ENCODE measurements at places on chromosomes 5 and 9.

DNA sequence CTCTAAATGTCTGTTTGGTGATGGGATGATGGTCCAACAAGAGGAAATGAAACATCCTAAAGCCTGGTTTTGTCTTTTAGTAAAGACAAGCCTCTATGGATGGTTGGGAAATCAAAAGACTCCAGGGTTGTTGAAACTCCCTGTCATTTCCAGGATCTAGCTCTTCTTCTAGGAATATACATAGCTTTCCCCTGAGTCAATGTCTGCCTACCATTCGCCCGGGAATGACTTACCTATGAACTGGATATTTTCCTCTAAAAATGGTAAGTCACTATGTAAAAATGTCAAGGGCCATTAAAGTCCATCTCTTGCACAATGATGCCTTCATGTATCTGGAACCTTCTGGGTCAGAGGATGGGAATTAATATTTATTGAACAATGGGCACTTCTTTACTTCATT, 11.1 kb upstream of the KIF12 start:
- no peak for DNase-seq

DNA sequence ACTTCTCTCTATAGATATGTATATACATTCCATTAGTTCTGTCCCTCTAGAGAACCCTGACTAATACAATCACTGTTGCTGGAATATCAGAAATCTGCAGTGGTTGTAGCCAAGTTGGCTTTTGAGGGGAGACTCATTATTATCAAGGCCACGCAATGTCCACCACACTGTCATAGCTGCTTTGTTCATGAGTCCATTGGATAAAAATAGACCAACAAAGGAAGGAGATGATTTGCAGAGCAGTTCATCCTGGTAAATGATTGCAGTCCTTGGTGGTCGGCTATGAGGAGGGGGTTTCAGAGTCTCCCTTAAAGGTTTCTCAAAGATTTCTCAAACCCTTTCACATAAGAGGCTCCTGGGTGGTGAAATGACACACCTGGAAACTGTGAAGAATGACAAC, 192.8 kb upstream of the ANKH start:
- DNase-seq, result no peak

DNA sequence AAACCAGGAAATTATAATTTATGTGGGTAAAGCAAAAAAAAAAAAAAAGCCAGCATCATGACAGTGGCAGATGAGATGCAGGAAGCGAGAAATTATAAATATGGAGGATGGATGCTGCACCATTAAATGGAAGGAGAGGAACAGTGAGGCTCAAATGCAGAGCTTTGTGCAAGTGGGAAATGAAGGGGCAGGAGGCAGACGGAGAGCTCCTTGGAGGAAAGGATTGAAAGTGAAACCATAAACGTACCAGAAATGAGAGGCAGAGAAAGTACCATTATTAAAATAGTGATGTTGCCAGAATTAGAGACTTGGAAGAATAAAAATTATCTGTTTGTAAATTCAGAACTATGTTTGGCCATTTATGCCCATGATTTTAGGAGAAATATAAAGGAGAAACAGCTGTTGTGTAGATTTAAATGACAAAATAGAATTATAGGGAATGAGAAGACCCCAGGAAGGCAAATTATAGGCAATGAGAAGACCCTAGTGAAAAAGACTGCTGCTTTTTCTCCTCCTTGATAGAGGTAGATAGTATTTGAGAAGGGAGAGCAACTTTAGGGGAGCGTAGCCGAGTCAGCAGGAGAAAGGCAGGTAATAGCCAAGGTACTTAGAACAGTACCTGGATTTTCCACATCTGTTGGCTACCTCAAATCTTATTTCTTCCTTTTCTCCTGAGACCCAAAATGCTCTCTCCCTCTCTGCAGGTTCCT, 341.0 kb upstream of the CD180 start:
- DNase-seq, result no peak

DNA sequence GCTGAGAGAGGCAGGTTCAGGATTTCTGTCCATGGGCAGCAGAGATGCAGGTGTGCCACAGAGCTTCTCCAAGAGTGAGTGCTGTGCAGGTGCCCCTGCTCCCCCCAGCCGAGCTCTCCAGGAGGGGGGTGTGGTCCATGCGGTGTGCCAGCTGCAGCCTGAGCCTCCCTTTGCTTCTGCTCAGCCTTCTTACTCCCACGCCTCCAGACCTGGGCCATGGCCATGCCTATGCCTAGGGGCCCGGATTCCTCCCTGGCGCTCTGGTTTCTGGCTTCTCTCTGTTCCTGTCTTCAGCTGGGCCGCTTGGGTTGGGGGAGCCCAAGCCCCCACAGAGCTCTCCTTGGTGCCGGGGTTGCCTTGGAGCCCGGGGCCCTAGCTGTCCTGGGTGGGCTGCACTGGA, 133.3 kb downstream of the CACNA1B start:
- DNase-seq, result no peak

DNA sequence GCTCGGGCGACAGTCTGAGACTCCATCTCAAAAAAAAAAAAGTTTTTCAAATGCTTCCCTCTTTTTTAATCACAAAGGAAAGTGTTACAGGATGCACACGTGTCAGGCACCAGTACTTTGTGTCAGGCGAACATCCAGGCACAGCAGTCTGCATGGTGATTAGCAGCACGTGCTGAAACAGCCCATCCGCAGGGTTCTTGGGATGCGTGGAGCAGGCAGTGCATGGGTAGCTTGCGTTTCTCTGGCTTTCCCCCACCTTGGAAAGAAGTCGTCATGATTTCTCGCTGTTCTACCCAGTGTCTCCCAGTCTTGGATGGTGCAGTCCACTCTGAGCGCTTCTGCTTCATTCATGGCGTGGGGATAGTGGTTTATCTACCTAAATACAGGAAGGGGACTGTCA, 35.4 kb downstream of the GPR107 start:
- DNase-seq, result no peak

DNA sequence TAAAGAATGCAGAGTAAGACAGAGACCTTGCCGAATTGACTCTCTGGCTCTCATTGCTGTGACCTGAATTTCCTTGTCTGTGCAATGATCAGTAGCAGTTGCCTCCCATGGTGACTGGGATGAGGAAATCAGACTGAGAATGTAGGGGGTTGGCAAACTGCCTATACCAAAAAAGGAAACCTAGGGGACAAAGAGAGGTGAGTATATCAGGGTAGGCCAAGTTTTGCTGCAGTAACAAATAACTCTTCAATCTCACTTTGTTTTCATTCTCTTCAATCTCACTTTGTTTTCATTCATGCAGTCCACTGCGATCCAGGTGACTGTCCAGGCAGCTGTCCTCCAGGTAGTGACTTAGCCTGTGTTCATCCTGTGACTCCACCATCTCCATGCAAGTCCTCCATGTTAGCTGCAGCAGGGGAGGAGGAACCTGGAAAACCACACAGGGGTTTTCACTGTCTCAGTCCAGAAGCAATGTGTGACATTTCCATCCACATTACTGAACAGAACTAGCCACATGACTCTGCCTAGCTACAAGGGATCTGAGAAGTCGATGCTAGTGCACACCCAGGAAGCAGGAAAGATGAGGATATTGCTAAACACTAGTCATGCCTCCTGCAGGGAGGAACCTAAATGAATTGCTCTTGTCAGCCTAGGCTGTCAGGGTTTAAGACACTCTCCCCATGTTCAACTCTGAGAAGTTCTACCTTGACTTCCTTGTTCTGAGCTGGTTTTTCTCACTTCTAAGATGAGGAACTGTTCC, 26.0 kb downstream of the TMEM174 start:
- DNase-seq, result no peak

GRCh38 chr9:22623236-22623635, 176.6 kb downstream of the DMRTA1 start:
- DNase-seq, result no peak

DNA sequence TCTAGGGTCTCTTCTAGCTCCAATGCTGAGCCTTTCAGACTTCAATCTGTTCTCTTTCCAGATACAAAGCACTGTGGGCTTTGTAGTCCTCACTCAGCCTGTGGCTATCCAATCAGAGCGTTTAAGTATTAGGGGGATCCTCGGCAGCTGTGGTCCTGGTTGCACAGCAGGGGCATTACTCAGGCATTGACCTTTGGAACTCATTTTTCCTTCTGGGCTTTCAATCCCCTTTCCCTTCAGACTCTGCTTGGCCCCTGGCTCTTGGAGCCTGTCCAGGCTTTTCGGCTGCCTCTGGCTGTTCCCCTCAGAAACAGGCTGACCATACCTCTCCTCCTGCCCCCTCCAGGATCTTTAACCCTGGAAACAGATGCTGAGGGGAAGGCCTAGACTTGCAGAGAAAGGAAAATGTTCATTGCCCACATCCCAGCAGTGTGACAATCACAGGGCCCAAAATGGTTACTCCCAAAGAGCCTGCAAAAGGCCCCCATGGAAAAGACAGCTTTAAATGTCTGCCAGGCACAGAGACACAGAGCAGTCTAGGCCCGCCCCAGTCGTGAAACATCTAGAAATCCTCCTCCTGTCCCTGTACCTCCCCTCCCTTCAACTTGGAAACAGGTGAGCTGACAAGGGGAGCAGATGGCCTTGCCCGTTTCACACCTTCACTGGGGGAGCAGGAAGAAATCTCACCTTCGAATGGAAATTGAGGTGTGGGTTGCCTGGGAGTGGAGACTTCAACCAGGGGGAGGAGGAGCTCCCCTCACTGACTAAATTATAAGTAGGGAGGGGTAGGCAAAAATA, 13.7 kb downstream of the C1QTNF2 start:
- DNase-seq, result no peak

DNA sequence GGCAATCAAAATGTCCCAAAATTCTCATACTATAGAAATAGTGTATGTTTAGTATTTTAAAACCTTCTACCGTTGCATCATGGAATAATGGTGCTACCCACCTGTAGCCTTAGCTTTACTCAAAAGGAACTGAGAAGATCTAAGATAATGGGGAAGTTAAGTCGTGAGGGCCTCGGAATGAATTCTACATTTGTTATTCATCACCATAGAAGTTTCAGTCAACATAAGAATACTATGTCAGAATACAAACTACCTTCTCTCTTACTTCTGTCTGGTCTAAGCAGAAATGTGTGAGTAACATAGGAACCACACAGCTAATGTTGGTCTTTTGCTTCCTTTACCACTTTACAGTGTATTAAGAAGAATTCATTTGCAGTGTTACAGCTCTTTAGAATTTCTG, 43.2 kb downstream of the RFK start:
- DNase-seq, result no peak

DNA sequence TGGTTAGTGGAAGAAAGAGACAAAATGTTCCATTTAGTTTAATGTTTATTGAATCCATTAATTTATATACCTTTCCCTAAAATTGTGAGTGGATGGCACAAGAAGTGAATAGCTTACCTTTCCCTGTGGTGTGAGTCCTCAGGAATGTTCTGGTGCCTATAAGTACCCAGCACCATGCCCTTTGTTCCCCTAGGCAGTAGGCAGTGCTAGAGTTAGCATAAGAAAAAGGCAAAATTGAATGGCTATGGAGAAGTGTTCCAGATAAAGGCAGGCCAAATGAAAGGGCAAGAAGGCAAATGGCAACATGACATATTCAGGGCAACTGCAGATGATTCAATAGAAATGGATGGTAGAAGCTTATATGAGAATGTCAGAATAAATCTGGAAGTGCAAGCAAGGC, 370.8 kb upstream of the PTGER4 start:
- no peak for DNase-seq

GRCh38 chr9:25207402-25208195, 470.6 kb downstream of the TUSC1 start:
- no peak for DNase-seq

DNA sequence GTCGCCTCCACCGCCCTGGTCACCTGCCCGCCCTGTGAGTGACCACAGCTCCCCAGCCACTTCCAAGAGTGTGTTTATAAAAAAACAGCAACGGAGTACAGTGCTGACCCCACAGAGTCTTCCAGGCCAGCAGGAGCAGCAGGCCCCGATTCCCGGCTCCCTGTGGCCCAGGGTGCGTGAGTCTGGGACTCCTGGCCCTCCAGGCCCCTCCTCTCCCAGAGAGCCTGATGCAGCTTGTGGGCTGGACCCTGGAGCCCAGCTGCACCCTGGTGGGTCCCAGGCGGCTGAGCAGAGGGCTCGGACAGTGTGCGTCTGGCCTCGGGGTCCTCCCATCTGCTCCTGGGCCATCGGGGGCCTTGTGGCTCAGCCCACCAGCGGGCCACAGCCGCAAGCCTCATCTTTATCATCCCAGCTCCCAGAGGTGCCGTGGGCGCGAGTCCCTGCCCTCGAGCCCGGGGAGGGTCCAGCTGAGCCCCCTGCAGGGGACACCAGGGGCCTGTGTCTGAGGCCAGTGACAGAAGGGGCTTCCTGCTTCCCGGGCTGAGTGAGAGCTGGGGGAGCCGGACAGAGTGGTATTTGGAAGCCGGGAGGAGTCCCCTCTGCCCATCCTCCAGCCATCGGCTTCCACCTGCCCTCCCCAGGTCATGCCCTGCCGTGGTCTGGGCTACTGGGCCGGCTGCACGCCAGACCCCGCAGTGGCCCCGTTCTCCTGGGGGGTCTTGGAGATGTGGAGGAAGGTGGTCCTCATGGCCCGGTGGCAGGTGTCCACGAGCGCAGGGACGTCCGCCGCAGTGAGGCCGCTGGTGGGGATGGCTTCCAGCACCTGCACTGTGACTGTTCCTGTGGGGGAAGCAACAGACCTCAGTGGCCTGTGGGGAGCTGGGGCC, 10.6 kb downstream of the EGFL7 start:
- DNase-seq, result no peak
